ENCODE measurements at places on chromosomes 3 and 15. TPM values are rescaled to one million over a fixed set of nuclear protein-coding genes. Genes with fewer than 3 reads are reported as not detected.

DNA sequence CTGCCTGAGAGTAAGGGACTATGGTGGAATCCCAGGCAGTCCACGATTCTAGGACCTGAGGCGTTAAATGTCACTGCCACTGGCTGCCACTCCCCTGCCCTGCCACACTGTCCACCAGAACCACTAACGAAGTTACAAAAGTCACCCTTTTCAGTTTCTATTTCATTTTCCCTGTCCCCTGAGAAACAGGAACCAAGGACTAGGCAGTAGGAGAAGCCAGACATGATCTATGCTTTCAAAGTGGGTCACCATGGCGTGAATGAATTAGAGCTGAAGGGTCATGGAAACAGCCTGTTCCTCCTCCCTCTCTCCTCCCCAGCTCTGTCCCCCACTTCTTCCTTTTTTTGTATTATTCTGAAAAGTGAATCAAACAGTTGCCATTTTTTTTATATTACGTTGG lies 9.1 kb upstream of the ADPRH start:
- DNase-seq, result no peak

The LEKR1 gene
- total RNA-seq, result 0.81 TPM

The GOLGA8T gene
- 0.94 TPM for total RNA-seq

The MYRIP gene
- not detected for total RNA-seq

DNA sequence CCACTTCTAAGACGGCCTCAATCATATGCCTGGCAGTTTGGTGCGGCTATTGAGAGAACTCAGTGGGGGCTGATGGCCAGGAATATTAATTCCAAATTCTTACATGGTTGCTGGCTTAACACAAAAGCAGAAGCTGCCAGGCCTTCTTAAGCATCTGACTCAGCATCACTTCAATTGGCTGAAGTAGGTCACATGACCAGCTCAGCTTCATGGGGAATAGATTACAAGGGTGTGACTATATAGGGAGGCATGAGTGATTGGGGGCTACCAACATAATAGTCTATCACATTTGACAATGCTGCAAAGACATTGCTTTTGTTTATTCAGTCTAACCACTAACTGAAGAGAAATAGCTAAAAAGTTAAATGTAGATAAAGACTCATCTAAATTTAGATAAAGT lies 101.6 kb upstream of the ANKRD28 start:
- no peak for DNase-seq

- DNase-seq, result no peak
Observed at GRCh38 chr3:129975705-129976048, 1.2 kb downstream of the TRH start.

DNA sequence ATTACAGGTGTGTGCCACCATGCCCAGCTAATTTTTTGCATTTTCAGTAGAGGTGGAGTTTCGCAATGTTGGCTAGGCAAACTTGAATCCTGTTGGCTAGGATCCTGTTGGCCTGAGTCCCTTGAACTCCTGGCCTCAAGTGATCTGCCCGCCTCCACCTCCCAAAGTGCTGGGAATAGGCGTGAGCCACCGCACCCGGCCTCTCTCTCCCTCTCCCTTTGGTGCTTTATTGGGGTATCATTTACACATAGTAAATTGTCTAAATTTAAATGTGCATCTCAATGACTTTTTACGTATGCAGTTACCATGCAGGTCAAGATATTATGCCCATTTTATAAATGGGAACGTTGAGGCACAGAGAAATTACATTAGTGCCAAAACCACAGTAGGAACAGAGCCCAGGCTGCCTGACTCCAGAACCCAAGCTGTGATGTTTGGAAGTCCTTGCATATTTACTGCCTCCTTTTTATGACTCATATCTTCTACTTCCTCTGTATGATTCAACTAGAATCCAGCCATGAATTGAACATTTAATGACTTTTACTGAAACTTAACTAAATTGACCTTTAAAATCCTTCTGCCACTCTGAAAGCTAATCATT lies 34.0 kb upstream of the RPP14 start:
- DNase-seq, result no peak

DNA sequence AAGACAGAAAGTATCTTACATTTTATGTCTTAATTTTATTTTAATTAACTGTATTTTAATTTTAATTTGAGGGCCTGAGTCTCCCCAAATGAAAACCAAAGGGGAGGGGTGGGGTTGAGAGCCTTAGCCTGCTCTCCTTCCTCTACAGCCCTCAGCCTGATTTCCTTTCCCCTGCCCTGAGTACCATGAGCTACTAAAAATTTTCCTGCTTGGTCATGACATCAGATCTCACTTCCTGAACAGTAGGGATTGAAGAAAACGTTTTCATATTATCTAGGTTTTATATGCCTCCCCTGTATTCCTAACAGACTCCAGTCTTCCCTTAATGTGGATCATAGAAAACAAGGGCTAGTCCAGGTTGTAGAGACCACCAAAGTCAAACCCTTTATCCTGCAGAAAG lies 133.9 kb downstream of the MYLK start:
- no peak for DNase-seq

DNA sequence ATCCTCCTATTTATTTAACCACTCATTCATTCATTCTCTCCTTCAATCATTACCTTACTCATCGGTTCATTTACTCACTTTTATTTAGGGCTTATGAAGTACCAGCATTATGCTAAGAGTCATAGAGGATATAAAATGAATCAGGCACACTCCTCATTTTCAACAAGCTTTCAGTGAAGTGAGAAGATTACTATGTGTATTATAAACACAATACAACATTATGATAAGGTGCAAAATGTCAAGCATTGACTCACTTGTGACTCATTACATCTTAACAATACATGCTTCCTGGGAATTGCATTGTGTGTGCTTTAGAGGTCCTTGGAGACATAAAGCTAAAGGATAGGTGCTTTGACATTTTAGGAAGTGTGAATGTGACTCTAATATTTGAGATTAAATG lies 60.4 kb downstream of the PLAAT1 start:
- no peak for DNase-seq

The MCTP2 gene
- 26.2 TPM for total RNA-seq

DNA sequence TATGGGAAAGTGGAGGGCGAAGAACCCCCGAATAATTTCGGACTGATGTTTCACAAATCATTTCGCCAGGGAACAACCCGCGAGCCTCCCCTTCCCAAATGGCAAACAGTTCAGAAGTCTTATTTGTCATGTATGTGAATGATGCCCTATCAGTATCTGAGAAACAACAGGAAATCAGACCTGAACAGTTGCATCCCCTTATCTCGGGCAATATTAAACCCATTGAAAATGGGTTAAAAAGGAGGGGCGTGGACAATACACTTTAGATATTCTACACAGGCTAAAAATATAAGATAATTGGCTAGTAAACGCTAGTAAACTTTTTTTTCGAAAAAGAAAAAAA lies 1003.3 kb upstream of the NR2F2 start:
- no peak for DNase-seq

- DNase-seq, result no peak
Observed at GRCh38 chr15:90960298-90961091, 5.8 kb downstream of the RCCD1 start.

- no peak for DNase-seq
Observed at GRCh38 chr3:119395923-119396358, 67.5 kb downstream of the TMEM39A start.

The PIGZ gene
- total RNA-seq, result 1.9 TPM

DNA sequence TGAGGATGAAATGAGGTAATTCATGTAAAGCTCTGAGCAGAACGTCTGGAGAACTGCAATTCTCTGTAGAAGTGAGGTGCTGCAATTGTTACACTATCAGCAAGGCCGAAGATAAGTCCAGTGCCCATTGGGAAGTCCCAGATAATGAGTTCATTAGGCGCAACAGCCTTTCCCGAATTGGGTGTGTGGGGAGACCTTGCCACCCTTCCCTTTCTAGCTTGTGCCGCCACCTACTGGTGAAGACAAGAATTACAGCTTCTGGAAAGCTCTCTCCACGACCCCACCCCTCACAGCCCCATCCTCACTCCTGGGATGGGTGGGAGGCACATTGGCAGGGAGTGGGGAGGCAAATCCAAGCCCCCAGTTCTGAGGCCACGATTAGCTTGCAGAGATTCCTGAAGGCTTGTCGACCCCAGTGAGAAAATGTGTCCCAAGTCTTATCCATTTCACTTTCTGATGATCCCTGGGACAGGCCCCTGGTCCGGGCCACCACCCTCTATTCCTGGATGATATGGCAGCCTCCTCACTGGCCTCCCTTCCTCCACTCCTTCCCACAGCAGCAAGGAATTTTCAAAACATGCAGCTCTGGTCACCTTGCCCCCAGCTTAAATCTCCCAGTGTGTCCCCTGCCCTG lies 36.4 kb downstream of the FAM3D start:
- DNase-seq, result peak; percentile 69

DNA sequence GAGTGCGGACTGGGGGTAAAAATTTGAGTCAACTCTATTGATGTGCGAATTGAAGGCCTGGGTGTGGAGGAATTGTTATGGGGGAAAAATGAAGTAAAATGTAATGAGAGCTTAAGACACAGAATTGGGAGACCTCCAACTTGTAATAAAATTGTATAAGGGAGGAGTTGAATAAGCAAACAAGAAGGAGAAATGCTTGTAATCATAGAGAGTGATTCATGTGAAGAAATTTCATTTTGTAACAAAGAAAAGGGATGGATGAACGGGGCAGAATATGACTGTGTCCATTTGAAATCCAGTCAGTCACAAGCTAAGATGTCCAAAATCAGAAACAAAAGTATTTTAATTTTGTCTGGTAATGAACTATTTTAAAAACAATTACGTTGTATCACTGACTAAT lies 552.3 kb downstream of the NAALADL2 start:
- no peak for DNase-seq

DNA sequence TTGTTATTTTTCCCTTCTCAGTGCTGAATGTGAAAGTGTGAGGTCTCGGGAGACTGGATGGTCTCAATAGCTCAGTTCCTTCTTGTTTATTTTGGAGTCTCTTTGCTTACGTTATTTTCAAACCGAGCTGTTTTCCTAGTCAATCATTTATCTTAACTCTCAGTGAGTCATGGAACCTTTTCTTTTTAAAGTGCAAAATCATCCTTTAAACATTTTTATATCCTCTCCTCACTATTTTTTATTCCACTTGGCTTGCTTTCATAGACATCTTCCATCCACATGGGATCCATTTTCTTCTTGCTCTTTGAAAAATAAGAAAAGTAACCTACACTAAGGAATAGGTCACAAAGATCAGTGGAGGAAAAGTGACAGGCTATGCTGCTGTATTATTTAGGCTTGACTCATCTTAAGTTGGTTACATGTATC lies 497.8 kb downstream of the NAALADL2 start:
- no peak for DNase-seq

- no peak for DNase-seq
Observed at GRCh38 chr3:120440001-120440703, 10.6 kb downstream of the FSTL1 start.

The SLC30A4 gene
- total RNA-seq, result 2.1 TPM

GRCh38 chr3:195224156-195224979 lies 46.6 kb downstream of the XXYLT1 start:
- no peak for DNase-seq

The PLCH1 gene
- total RNA-seq, result 2.0 TPM

- no peak for DNase-seq
Observed at GRCh38 chr15:83567318-83567717, 86.6 kb upstream of the ADAMTSL3 start.

- DNase-seq, result no peak
Observed at GRCh38 chr15:45254405-45254804, 2.4 kb downstream of the SLC28A2 start.
